GM23248 (cell line): ENCODE measurements at places on chromosomes 2 and 18. TPM values are rescaled to one million over a fixed set of nuclear protein-coding genes. Genes with fewer than 3 reads are reported as not detected.

PSTPIP2 gene
- 2.8 and 3.8 TPM in 2 replicates for total RNA-seq

MEP1B gene
- total RNA-seq = not detected in 2 replicates

GCA gene
- total RNA-seq = 1.6 and 3.0 TPM in 2 replicates

COLEC12 gene
- 24.9 and 25.9 TPM in 2 replicates for total RNA-seq

MROH2A gene
- total RNA-seq = not detected in 2 replicates
